ENCODE measurements at places on chromosomes 11 and 22.

DNA sequence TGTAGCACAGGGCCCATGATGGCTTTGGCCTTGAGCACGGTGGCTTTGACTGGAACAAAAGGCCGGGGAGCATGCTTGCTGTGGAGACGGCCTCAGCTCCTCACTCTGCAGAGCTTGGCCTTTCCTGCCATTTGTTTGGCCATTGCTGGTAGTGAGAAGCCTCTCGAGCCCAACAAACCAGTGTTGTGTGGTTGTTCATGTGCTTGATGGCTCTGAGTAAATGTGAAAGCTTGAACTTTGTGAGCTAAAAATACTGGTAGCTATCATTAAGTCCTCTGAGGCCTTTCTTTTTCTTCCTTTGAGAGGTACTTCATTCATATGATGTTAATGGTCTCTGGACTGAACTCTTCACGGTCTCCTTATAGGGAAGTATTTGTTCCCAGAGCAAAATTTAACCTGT is 39.6 kb downstream of the NAT10 start:
- DNase-seq, result no peak

DNA sequence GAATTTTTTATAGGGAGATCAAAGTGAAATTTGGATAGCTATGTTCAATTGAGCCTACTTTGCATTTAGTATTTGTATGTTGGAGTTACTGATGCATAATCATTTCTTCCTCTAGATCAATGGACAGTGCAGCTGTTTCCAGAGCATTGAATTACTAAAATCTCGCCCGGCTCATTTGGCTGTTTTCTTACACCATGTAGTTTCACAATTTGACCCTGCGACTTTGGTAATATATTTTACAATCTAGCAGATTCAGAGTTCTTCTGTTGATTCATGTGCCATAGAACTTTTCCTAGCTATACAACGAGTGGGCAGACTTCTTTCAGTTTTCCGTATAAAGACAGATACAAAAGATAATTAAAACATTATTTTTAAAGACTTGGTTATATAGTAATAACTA is 70.0 kb upstream of the GRIK4 start:
- DNase-seq, result no peak

DNA sequence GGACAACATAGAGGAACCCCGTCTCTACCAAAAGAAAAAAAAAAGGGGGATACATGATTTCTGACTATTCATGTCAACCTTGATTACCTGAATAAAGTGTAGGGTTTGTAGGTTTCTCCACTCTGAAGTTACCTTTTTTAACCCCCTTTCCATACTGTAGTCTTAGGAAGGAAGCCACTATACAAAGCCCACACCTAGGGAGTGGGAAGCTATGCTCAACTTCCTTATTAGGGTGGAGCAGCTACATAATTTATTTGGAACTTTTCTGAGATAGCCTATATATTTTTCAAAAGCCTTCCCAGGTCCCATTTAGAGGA is 582 bp upstream of the ATP6V1E1 start:
- DNase-seq, result no peak

DNA sequence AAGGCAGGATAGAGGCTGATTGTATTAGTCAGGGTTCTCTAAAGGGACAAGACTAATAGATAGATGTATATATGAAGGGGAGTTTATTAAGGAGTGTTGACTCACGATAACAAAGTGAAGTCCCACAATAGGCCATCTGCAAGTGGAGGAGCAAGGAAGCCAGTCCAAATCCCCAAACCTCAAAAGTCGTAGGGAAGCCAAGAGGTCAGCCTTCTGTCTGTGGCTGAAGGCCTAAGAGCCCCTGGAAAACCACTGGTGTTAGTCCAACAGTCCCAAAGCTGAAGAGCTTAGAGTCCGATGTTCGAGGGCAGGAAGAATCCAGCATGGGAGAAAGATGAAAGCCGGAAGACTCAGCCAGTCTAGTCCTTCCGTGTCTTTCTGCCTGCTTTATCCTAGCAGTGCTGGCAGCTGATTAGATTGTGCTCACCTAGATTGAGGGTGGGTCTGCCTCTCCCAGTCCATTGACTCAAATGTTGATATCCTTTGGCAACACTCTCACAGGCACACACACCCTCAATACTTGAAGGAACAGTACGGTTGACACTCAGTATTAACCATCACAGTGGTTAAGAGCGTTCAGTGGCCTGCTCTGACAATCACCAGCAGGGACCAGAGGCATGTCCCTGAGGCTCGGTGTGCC is 135.6 kb downstream of the CSNK2A3 start:
- no peak for DNase-seq

DNA sequence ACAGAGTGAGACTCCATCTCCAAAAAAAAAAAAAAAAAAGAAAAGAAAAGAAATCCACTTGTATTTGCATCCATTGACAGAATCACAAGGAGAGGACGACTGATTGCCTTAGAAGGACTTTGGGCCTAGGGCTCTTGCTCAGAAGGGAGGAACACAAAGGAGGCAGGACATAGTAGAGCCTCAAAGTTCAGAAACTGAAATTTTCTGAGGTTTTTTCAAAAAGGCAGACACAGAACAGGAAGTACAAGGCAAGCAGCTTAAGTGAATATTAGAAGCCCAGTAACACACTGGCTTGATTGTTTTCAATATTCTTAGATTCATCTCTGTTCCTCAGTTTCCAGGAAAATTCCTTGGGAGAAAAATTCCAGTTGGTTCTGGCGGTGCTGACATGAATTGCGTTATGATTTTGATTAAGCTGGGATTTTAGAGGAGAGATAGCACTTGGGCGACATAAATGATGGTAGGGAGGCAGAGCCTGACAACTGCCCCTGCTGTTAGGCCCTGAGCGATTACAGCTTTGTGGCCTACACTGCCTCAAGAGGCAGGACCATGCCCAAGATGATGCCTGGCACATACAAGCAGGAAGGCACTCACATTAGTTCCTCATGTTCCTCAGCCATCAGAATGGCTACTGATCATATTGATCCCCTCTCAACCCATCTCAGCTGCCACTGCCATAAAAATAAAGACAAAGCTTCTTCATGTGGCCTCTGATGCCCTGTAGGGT is 15.3 kb downstream of the CLPB start:
- DNase-seq, result no peak

DNA sequence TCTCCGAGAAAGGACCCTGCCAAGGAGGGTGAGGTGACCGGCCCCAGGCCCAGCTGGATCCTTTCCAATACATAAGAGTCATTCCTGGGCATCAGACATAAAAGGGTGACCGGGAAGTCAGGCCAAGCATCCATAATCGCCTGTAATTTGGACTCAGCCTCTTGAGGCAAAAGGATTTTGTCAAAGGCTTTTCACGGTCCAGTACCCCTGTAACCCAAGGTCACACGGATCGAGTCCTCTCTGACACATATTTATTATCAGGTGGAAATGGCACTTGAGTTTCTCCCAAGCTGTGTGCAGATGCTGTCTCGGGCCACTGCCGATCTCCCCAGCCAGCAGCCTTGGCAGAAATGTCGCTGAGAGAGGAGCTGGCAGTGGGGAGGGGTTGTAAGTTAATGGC is 556.5 kb downstream of the MN1 start:
- no peak for DNase-seq

- peak; percentile 99 for DNase-seq
These were observed 1.9 kb upstream of the CARD16 start for GRCh38 chr11:105046898-105047579.

DNA sequence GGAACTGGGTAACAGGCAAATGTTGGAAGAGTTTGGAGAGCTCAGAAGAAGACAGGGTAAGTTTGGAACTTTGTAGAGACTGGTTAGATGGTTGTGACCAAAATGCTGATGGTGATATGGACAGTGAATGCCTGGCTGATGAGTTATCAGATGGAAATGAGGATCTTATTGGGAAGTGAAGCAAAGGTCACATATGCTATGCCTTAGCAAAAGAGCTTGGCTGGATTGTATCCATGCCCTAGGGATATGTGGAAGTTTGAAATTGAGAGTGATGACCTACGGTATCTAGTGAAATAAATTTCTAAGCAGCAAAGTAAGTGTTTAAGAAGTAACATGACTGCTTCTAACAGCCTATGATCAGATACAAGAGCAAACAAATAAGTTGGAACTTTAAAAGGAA is 17.8 kb downstream of the BBOX1 start:
- DNase-seq, result no peak

DNA sequence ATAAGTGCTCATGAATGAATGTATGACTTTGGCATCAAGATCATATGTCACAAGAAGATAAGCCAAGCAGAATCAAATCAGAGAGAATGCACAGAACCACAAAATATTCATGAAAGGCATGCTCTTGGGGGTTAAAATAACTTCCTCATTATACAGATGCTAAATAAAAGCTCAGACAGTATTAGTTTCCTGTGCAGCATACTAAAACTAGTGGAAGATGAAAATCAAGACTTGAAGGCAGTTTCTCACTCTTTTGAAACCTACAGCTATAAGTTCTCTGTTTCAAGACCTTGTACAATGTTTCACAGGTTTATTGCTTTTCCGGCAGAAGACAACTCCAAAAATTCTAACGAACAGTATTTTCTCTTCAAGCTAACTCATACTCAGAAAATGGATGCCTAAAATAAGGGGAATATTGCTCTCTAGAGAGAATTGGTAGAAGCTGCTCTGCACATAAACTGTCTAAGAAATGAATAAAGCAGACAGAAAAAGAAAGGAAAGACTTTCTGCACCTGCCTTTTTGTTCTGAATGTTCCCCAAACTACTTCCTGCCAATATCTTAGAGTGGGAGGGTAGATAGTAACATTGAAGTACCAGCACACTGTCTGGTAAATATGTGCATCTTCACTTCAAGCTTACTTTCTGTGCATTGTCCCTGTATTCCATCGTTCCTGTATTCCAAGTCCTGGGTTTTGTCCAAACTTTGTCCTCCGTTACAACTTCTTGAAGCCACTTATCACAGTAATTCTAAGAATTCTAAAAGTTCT is 639.4 kb upstream of the FAT3 start:
- DNase-seq, result no peak

GRCh38 chr11:60307507-60308195 is 19.4 kb upstream of the MS4A6E start:
- no peak for DNase-seq

GRCh38 chr11:134120143-134120850 is 51.4 kb downstream of the JAM3 start:
- peak; percentile 91 for DNase-seq

DNA sequence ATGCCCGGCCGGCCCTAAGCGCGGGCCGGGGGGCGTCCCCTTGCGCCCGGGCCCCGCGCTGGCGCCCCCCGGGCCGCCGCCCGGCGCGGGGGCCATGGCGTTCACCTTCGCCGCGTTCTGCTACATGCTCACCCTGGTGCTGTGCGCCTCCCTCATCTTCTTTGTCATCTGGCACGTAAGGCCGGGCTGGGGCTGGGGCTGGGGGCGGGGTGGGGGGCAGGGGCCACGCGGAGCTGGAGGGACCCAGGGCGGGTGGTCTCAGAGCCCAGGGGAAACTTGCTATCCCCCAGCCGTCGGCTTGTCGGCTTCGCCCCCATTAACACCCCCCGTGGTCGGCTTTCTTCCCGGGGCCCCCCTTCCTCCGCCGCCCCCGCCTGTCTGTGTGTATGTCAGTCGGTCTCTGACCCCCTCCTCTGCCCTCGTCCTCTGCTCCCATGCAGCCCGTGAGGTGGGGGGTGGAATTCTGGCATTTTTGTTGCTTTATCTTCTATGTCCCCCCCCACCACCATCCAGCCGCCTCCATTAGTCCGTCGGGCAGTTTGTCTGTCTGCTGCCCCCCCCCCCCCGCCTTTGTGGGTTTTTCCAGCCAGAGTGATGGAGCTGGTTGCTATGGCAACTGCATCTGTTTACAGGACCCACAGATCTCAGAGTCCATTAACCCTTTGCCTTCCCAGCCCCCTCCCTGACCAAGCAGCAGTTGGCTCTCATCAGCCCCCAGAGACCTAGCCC is 552 bp downstream of the CNIH2 start:
- no peak for DNase-seq

DNA sequence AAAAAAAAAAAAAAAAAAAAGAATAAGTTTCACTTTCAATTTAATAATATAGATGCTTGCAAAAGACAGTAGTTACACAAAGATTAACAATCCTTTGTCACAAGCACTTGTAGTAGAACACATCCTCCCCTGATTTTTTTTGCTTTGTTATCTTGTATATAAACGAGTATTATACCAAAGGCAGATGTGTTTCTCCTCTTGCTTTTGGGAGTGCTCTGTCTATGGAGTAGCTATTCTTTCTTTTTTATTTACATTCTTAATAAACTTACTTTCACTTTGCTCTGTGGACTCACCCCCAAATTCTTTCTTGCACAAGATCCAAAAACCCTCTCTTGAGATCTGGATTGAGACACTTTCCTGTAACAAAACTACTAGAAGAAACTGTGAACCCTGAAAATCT is 3.4 kb upstream of the MRPL16 start:
- DNase-seq, result no peak

DNA sequence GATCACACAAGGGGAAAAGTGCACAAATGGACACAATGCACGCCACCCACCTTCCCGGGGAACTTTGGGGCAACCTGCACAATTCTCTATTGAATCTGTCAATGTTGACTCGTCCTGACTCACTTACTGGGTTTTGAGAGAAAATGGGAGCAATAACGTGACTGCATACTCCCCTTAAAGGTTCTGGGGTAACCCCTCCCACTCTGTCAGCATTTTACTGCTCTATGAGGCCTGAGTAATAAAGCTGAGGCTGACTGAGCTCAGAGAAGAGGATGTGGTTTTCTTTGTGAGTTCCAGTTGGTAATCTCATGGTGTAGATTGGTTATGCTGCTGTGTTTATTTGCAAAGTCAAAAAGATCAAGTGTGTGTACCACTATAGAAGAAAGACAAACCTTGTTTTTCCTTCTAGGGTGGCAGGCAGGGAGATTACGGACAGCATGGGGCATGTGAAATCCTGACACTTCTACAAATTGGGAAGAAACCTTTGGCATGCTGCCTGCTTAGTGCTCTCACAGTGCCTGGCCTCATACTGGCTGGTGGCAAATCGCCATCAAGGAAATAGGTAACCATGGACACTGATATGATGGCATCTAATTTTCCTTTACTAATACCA is 16.1 kb upstream of the APOA1 start:
- peak; percentile 74 for DNase-seq

GRCh38 chr11:58845386-58845785 is 882 bp upstream of the GLYATL2 start:
- no peak for DNase-seq

DNA sequence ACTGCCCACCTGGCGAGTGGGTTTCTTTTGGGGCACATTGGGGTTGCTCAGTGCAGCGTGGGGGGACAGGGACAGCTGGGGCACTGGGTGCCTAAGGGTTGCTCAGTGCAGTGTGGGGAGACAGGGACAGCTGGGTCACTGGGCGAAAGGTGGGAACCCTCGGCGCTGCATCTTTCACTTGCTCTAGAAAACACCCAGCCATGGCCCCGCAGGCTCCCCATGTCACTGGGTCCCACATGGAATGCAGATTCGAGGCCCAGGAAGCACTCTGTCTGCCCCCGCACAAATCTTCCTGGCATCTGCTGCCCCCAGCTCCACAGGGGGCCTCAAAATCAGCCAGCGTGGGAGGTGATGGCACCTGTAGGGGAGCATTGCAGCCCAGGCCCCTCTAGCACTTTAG is 229.3 kb downstream of the BRD1 start:
- no peak for DNase-seq

DNA sequence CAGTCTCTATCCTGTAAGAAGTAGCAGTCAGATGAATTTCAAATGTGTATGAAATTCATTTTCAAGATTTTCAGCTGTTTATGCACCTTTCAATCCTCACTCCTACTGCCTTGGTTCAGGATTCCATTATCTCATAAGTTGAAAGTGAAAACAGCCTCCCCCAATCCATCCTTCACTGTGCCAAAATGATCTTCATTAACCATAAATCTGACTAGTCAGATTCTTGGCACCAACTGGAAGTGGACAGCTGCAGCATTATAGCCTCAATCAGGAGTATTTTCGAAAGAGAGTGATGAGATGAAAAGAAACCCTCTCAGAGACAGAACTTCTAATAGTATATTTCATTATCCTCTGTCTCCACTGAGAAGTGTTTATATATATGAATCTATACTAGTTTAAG is 365.3 kb upstream of the PDGFD start:
- no peak for DNase-seq

All from AG04450 (cell line).